ENCODE measurements at places on chromosomes 6 and 20. TPM values are rescaled to one million over a fixed set of nuclear protein-coding genes. Genes with fewer than 3 reads are reported as not detected.

Gene TMEM244
- not detected for total RNA-seq

Gene SASH1
- total RNA-seq = not detected

Gene ANKEF1
- 3.2 TPM for total RNA-seq

Gene OLIG3
- total RNA-seq = not detected

All from activated naive CD4-positive, alpha-beta T cell treated with anti-CD3 and anti-CD28 coated beads for 36 hours (primary cell).